SHP77 (cell line): ENCODE measurements at places on chromosomes 5 and 9.

GRCh38 chr9:3912280-3912679 lies 386.5 kb upstream of the RFX3 start:
- DNase-seq: no peak

DNA sequence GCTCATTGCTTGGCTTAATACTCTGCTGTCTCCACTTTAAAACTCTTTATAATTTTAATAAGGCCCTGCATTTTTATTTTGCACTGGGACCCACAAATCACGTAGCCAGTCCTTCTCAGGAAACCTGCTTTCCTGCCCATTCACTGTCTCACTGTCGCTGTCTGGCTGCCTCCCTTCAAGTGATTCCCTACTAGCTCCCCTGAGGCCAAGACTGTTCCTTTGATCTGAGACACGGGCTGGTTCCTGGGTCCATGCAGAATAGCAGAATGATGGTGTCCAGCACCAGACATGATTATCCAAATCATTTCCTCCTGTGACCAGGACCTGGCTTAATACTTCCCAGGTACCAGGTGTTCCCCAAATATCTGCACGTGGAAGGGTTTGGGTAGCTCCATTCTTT lies 597.1 kb upstream of the KLF4 start:
- DNase-seq: no peak

- no peak for DNase-seq
Measured at GRCh38 chr5:135236908-135237747, 161.9 kb downstream of the MACROH2A1 start.

GRCh38 chr5:158880483-158881001 lies 219.2 kb downstream of the EBF1 start:
- no peak for DNase-seq

GRCh38 chr9:93510041-93510440 lies 56.7 kb upstream of the FAM120AOS start:
- no peak for DNase-seq

GRCh38 chr5:122649080-122649479 lies 125.8 kb upstream of the SNX2 start:
- DNase-seq: no peak

- no peak for DNase-seq
Measured at GRCh38 chr9:130340011-130340410, 74.5 kb downstream of the HMCN2 start.

DNA sequence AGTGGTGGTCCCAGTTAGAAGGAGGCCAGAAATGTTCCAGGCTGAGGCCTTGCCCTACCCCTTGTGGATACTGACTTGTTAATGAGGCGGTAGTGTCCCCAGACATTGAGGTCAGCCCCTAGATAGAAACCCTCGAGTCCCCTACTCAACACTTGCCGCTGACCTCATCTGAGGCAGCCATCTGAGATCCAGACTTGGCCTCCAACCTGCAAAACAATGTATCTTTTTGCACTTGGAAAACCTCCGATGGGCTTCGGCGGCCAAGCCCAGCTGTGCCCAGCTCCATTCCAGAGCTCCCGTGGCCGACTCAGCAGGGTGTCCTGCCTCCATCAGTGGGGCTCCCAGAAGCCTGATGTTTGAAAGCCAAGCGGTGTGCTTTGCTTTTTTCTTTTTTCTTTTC lies 122.1 kb downstream of the WNK2 start:
- DNase-seq: no peak

GRCh38 chr5:155080721-155081120 lies 67.2 kb downstream of the KIF4B start:
- DNase-seq: no peak

- DNase-seq: no peak
Measured at GRCh38 chr9:92265154-92265553, 28.3 kb downstream of the IARS1 start.

DNA sequence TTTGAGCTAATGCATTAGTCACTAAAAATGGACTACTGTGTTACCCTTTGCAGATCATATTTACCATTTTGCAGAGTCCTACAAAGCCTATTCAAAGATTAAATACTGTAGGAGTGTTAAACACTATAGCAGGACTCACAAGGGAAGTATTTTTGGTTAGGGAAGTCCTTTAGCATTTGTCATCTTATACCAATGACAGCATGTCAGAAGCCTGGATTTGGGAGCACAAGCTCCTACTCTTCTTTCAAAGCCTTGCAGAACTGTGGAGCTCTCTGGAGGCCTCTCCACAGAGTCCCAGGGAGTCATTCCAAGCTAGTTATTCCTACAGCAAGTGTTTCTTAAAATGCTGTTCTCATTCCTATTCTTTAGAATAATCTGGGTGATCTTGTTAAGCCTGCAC lies 288.8 kb downstream of the PIK3R1 start:
- DNase-seq: no peak

- DNase-seq: no peak
Measured at GRCh38 chr5:39475159-39475571, 50.4 kb upstream of the DAB2 start.

- DNase-seq: no peak
Measured at GRCh38 chr9:29575219-29575618, 2001.9 kb upstream of the C9orf72 start.

DNA sequence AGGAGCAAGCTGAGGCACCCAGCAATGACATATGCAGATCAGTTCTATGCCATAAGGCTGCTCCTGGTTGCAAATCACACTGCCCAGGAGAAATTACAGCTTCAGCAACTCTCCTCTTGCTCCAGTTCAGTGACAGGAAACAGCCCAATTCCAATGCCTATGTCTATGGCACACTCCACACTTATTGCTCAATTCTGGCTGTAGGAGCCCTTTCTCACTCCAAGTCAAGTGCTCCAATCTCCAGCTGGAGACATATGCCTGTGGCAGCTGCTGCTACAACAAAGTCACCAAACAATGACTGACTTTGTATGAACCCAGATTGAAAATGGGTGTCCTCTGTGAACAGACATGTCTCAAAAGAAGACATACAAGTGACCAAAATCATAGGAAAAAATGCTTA lies 31.8 kb upstream of the PLCXD3 start:
- DNase-seq: peak; percentile 69

DNA sequence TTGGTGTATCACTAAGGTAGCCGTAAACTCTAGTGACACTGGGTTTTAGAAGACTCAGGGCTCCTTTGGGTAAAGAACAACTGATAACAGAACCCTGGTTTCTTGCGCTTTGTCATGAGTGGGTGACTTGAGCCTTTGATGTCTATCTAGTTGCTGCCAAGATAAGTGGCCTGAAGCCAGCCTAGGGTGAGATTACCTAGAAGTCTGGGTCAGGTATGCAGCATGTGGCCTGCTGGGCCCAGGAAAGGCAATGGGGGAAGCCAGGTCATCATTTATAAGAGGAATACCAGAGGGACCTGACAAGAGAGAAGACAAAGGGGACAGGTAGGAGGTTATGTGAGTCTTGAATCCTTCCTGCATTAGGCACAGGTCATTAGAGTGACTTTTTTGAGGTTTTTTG lies 23.2 kb upstream of the GARNL3 start:
- DNase-seq: no peak

DNA sequence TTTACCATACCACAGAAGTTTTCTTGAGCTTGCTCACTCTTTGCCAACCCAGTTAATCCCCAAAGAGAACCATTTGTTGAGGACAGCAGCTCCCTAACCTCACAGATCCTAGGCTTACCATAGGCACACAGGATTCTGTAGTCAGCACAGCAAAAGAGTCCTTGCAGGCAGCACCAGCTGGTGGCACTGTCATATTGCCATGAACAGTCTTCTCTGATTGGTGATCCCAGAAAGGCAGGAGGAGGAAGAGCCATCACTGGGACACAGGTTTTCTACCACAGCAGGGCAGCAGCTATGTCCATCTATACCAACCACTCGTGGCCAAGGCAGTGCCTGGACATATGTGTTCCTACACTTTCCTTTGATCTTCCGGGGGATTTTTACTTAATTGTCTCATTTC lies 297.1 kb upstream of the CD180 start:
- peak; percentile 54 for DNase-seq

- no peak for DNase-seq
Measured at GRCh38 chr5:77167063-77167462, 43.4 kb upstream of the PDE8B start.

DNA sequence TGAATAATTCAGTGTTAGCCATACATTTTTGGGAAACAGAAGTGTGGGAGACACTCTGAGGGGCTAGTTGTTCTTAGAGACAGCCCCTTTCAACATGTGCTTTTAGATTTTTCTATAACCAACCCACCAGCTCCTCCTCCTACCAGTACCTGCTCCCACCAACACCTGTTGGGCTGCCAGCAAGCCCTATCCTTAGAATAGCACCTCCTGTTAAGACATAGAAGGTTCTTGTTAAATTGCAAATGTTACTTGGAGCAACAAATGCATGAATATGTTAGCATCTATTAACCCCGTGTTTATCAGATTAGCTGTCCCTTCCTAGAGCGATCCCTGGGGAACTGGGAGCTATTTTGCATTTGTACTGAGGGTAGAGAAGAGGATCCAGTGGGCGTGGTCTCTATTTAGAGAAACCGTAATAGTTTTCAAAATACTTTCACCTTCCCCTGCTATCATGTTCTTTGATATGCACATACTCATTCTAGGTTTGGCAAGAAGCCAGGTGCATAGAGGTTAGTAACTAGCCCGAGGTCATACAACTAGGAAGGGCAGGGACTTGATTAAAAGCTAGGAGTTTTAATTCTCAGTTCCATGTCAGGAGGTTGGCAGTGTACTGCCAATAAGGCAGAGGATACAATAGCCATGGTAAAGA lies 334.4 kb downstream of the KCTD16 start:
- no peak for DNase-seq
